ENCODE measurements at places on chromosomes 11 and 22. TPM values are rescaled to one million over a fixed set of nuclear protein-coding genes. Genes with fewer than 3 reads are reported as not detected.

Gene NRXN2
- total RNA-seq: not detected

Gene BTBD18
- total RNA-seq: not detected

Gene SCGB1D2
- not detected for total RNA-seq

Gene TRIM49
- total RNA-seq: not detected

Gene MOV10L1
- not detected for total RNA-seq

Gene TMEM132A
- 8.5 TPM for total RNA-seq

Gene GGTLC3
- not detected for total RNA-seq

Gene C11orf98
- 24.0 TPM for total RNA-seq

Gene ANGPTL5
- 1.1 TPM for total RNA-seq

Gene ARL2
- total RNA-seq: 123 TPM

Gene TPBGL
- total RNA-seq: 1.0 TPM

Data from heart left ventricle (tissue), 16 donors.